Stimulated activated CD4-positive, alpha-beta T cell treated with anti-CD3 and anti-CD28 coated beads, Interleukin-1b, Interleukin-23, amount 100 ng/mL, for 1 hour (primary cell): ENCODE measurements at places on chromosomes 1 and 21.

DNA sequence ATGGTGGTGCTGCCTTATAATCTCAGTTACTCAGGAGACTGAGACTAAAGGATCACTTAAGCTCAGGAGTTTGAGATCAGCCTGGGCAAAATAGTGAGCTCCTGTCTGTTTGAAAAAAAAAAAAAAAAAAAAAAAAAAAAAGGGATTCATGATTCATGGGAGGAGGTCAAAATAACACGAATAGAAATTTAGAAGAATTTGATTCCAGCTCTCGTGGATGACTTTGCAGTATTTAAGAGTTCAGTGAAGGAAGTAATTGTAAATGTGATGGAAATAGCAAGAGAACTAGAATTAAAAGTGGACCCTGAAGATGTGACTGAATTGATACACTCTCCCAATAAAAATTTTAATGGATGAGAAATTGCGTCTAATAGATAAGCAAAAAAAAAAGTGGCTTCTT is 15.8 kb downstream of the AUNIP start:
- DNase-seq = no peak

DNA sequence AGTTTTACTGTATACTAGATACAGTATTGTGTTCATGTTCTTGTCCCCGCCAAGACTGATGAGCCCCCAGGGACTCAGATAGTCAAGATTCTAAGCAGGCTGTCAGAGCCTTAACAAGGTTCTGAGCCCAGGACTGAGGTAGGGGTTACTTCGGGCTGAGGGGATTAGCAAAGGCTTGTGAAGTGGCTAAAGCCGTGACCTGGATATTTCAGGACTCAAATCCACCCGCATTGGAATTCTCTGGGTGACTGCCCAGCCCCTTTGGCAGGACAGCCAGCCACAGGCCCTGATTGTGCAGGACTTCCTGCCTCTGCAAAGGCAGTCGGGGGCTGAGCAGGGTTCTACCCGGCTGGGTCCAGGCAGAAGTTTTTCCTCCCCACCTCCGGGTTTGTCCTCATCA is at the start of gene PLA2G5:
Gene PLA2G5, plus strand, starts transcription at position 321 of the 400 bp plus-strand sequence. CDS start 14,637 bp downstream, outside the sequence.
- no peak for DNase-seq

DNA sequence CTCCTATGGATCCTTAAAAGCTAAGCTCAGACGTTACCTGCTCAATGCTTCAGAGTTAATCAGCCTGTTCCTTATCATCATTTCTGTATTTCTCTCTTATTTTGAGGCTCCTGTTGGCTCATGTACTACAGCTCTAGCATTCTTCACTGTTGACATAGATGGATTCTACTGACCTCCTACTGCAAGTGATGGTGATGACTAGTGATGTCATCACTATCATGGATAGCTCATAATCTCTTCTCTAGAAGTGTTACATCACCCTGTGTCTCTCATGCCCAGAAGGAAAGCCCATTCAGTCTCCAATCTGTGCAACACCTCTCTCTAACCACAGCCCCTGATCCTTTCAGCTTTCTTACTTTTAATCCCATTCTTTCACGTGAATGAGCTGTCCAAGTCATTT is 168.2 kb upstream of the DPT start:
- DNase-seq = no peak

DNA sequence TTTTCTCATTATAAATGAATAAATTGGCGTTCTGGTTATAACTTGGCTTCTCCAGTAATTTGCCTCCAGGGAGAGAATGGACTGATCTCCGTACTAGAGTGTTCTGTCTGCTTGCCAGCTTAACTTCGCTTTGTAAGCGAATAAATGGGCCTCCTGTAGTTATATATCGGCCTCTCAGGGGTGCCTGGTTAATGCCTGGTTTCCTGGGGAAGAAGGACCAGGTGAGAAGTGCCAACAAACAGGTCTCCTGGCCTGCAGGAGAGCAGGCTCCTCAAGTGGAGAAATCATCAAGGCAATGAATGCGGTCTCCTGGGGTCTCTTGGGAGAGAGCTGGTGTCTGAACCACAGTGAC is 107.4 kb upstream of the SERBP1 start:
- DNase-seq = no peak

DNA sequence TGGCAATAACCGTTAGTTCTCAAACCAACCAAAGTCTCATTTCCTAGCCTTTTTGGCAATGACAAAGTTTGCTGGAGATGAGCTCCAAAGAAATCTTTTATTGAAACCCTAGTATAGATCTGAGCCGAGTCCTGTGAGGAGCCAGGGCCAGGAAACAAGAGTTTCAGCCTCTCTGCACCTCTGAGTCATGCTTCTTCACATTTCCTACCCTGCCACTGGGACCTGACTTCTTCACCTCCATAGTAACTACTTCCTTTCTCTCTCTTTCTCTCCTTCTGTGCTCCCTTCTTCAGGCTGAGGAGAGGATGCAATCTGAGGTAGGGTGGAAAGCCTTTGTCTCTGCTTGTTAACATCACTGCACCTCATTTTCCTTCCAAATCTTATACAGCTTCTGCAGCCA is 38.7 kb upstream of the IPO9 start:
- no peak for DNase-seq

- DNase-seq = no peak
Measured at GRCh38 chr1:42873670-42874069, 27.3 kb downstream of the ZNF691 start.

GRCh38 chr1:91781901-91782622 is 103.9 kb downstream of the TGFBR3 start:
- DNase-seq = no peak

GRCh38 chr1:23743287-23744152 is at the start of gene ELOA:
Gene ELOA, plus strand, starts transcription at chr1:23743471. Its CDS starts 33 bp downstream, at chr1:23743504.
- peak; percentile 53 for DNase-seq

GRCh38 chr1:110136911-110137310 is 13.4 kb upstream of the SLC6A17 start:
- DNase-seq = no peak

- no peak for DNase-seq
Measured at GRCh38 chr1:2073382-2074230, 23.4 kb downstream of the PRKCZ start.

- no peak for DNase-seq
Measured at GRCh38 chr1:65119951-65120350, 28.1 kb upstream of the AK4 start.

DNA sequence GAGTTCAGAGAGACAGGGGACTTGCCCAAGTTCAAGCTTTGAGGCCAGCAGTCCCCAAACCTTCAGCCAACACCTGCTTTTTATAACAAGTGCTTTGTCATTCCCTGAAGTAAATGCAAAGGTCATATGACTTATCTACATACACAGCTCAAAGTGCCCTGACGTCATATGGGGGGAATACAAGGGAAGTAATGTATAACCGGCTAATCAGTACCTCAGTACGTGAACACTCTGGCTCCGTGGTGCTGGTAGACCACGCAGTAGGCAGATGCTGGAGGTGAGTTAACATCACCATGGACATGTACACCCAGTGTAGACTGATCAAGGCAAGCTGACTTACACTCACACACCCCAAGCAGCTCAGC is 60.0 kb downstream of the BACE2 start:
- no peak for DNase-seq

GRCh38 chr1:114610546-114611245 is 29.3 kb upstream of the BCAS2 start:
- DNase-seq = no peak

- no peak for DNase-seq
Measured at GRCh38 chr1:155892796-155893195, 18.4 kb downstream of the RIT1 start.

DNA sequence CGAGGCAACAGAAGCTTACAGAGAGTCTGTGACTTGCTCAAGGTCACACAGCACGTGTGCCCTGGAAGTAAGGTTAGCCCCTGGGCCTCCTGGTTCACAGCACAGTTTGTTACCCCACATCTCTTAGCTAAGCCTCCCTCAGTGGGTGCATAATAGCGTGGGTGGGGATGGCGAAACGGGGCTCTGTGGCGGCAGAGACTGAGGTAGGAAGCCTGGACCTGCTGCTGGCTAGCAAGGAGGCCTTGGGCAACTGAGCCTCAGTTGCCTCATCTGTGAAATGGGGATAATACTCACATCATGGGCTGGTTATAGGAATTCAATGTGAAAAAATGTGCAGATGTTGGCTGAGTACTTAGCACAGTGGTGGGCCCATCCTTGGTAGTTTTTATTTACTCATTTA is 596 bp downstream of the PADI4 start:
- DNase-seq = no peak

- DNase-seq = no peak
Measured at GRCh38 chr1:178118524-178118923, 24.6 kb downstream of the RASAL2 start.

DNA sequence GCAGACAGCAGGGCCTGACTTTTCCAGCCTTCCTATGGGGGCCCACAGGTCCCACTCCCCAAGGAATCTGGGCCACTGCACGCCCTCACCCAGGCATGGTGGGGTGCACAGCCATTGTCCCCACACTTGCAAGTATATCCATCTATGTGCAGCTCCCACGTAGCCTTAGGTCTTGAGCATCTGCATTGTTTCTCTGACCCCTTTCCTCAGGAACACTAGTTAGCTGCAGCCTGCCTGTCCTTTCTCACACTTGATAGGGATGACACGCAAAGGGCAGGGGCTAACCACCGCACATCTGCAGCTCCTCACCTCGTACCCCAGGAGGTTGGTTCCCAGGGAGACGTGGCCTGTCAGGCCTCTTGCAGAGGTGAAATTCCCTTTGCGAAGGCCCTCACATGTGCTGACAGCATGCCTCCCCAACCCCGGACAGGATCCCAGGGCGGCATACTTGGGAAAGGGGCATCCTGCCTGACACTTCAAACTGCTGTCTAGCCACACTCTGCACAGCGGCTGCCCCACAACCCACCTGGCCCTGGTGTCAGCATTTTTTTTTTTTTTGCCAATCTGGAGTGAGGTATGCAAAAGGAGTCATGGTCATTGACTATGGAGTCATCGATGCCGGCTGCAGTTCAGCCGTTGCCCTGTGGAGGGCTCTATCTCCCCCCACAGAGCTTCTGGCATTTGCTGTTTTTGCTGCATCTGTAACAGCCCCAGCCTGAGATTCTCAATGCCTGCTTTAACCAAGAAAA is 5.0 kb downstream of the JMJD4 start:
- DNase-seq = no peak

DNA sequence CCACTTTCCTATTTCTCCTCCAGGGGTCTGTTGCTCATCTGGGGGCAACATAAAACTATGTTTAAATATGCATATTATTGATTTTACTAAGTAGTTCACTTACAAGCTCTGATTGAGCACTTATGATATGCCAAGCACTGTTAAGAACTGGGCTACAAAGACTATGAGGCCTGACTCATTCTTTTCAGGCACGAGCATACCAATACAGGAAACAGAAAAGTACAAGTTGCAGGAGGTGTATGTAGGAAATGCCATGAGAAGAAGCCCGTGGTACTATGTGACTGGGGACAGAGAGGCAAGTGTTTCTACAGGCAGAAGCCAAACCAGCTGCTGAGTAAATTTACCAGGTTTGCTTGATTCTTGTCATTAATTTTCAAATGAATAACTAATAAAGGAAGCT is 120.4 kb upstream of the PTGFR start:
- no peak for DNase-seq

DNA sequence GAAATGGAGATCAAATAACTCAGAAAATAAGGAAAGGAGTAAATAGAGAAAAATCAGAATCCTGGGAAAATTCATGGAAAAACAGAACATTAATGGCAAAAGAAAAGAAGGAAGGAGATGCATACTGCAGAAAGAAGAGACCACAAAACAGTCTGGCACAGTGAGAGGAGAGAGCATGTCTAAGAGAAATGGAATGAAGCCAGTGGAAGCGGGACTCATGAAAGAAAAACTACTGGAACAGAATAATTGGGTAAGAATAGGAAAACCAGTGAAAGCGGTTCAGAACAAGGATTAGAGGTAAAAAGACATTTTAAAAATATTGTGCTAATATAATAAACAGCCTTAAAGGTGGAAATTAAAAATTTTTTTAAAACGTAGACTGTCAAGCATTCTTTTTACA is 93.6 kb upstream of the GREM2 start:
- DNase-seq = no peak

DNA sequence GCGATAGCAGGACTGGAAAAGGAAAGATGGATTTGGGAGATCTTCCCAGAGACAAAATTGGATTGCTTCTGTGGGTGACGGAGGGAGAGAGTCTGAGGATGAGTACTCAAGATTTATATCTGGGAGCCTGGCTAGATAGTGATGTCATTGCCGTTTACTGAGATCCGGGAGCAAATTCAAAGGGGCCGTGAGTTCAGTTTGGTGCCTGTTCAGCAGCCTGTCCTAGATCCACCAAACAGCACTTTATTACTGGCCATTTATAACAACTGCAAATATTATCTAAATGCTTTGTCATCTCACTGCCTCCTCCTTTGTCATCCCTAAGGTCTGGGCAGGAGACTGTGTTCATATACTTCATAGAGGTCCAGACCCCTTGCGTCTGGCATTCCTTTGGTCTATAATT is 29.2 kb downstream of the MAPKAPK2 start:
- DNase-seq = no peak

- DNase-seq = no peak
Measured at GRCh38 chr1:168842916-168843315, 113.9 kb upstream of the DPT start.

- DNase-seq = no peak
Measured at GRCh38 chr1:161017756-161018630, 3.0 kb downstream of the F11R start.

GRCh38 chr1:8947127-8947691 is 1.5 kb downstream of the CA6 start:
- no peak for DNase-seq

DNA sequence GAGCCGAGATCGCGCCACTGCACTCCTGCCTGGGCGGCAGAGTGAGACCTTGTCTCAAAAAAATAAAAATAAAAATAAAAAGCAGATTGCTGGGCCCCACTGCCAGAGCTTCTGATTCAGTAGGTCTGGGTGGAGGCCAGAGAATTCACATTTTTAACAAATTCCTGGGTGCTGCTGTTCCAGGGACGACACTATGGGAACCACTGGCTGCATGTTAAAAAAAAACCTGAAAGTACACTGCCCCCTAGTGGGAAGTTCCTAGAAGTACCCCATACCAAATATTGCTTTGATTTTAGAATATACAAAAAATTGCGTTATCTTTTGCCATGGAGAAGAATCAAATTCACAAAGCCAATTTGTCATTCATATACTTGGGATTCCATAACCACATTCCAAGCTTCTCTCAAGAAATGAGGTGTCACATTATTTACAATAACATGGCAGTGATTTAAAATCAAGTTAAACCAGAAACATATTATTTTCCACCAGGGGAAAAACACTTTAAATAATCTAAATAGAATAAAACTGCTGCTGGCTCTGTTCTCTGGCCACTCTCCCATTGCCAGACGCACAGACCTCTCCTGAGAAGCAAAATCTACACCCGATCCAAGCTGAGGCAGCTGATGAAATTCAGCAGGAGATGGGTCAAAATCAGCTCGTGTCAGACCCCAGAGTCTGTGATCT is 27.4 kb downstream of the SYF2 start:
- DNase-seq = no peak
